Mucosa of descending colon (tissue), 3 donors: ENCODE measurements at places on chromosomes 16 and 17. TPM values are rescaled to one million over a fixed set of nuclear protein-coding genes. Genes with fewer than 3 reads are reported as not detected.

DNA sequence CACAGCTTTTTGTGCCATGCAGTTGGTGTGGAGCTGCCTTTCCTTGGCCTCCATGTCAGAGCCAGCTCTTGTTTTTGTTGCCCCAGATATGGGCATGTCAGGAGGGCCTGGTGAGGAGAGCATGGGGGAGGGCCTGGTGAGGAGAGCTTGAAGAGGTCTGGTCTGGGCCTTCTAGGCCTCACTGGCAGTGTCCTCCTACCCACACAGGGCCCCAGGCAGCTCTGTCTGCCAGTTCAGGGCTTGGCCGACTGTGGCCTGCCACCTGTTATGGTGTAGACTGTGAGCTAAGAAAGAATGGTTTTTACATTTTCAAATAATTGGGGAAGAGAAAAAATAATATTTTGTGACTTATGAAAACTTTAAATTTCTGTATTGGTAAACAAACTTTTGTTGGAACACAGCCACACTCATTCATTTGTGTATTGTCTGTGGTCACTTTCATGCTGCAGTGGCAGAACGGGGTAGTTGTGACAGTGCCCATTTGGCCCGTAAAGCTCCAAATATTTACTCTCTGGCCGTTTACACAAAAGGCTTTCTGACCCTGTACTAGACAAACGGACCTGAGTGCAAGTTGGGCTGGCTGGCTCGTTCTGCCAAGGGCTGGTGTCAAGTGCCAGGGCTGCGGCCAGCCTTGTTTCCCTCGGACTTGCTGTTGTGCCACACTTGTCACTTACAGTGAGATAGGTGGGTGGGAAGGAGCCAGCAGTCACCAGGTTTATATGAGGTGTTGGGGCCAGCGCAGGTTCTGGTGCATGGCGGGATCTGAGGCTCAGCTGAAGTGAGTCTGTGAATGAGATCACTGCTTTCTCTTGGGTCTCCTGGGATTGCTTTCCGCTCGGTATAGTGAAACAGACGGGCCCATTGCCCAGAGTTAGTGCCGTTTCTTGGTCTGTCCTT, 18.2 kb downstream of the PGS1 start:
- DNase-seq, result no peak

DNA sequence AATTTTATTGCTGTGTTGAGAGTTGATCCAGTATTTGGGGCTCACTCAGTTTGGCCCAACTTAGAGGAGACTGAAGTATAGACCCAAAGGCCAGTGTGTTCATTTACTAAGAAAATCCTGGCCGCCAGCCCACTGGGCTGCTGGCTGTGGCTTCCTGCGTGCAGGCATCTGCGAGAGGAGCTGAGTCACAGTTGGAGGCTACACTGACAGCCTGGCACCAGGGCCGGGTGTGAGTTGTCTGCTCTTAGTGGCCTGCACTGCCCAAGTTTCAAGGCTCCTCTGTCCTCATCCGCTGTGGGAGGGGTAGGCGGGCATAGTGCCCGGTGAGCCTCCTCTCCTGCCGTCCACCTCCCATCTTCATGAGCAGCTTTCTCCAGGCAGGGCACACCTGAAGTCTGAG, 54.2 kb downstream of the PLD6 start:
- peak; percentile 79 for DNase-seq

GRCh38 chr16:54282202-54282927, 4.2 kb downstream of the IRX3 start:
- peak; percentile 54 for DNase-seq

DNA sequence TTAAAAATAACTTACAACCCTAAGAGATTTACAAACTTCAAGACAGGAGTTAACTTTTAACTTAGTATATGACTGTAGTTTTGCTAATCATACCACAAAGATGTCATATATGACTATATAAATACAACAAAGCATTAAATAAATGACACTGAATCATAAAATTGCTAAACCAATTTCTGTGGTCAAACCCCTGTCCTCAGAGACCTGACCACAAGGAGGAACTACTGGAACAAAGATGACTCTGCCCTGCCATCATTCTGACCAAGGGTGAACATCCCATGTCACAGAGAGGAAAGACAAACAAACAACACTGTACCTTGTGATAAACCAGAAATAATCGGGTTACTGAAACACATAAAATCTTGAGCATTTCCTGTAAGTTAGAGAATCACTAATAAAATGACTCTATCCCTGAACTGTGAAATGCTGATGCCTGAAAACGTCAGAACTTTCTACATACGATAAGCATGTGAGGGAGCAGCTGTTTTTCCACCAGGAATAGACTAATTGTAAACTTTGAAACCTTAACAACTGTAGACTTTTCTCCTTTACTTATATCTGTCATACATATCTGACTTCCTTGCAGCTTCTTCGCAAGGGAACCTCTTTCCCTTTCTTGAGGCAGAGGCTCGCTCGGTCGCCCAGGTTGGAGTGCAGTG, 47.9 kb downstream of the WDR59 start:
- no peak for DNase-seq

GRCh38 chr16:88770461-88771293, 14.3 kb downstream of the PIEZO1 start:
- DNase-seq, result peak; percentile 79

GRCh38 chr17:81414756-81415516, 19.7 kb downstream of the BAHCC1 start:
- no peak for DNase-seq

- DNase-seq, result no peak
These were observed 17.1 kb downstream of the MRTFB start for GRCh38 chr16:14088155-14088753.

GRCh38 chr17:17509601-17510425, 13.6 kb upstream of the RASD1 start:
- DNase-seq, result peak; percentile 8

GRCh38 chr16:68436581-68436980, 11.7 kb downstream of the SMPD3 start:
- DNase-seq, result no peak

- DNase-seq, result no peak
These were observed 24.9 kb downstream of the ACSF3 start for GRCh38 chr16:89118361-89119165.

- DNase-seq, result no peak
These were observed 188.0 kb upstream of the TNRC6C start for GRCh38 chr17:77770331-77771105.

DNA sequence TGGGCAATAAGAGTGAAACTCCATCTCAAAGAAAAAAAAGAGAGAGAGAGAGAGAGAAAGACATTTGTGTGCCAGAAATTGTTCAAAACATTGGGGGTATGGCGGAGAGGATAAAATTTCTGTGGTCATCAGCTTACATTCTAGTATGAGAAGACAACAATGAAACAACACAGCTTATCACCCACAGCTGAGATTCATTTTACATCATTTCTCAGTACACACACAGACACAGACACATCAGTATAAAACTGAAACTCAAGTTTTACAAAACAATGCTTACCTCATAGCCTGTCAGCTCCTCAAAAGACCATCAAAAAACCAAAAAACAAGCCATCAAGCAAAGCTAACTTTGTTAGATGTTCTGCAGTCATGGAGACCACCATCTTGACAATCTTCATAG, 31.4 kb upstream of the CNEP1R1 start:
- DNase-seq, result no peak

- DNase-seq, result no peak
These were observed 17.5 kb downstream of the HDAC5 start for GRCh38 chr17:44105941-44106340.

DNA sequence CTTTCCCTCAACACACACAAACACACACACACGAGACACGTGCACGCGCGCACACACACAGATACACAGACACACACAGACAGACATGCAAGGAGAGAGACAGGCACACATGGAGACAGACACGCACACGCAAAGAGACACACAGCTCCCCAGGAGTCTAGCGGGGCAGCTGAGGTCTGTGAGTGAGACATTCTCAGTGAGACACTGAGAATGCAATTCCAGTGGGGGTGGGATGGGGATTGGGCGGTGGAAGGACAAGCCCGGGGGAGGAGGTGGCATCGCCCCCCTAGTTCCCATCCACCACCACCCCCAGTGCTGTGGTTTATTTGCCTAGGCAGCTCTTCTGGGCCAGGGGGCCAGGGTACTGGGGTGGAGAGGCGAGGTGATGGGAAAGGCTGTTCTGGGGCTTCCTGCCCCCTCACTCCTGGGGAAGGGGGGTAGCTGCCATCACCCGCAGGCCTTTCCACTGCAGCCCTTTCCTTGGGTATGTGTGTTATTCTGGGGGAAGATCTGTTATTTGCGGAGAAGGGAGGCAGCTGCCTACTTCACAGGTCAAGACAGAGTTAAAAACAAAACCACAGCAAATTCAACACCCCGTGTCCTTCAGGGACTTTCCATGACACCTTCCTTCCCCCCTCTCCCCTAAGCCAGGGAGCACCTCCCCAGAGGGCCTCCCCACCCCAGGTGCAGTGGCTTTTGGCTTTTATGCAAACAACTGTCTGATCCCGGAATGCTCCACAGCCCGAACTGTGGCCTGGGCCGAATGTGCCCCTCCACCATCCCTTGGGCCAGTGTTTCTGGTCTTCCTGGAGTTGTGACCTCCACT, 18.0 kb downstream of the GRB7 start:
- DNase-seq, result no peak

- DNase-seq, result no peak
These were observed 20.2 kb downstream of the CEP112 start for GRCh38 chr17:66171692-66172091.

GRCh38 chr16:65739518-65739917, 617.7 kb upstream of the CDH11 start:
- DNase-seq, result no peak

GRCh38 chr17:75571197-75571884, 16.3 kb upstream of the MYO15B start:
- no peak for DNase-seq

DNA sequence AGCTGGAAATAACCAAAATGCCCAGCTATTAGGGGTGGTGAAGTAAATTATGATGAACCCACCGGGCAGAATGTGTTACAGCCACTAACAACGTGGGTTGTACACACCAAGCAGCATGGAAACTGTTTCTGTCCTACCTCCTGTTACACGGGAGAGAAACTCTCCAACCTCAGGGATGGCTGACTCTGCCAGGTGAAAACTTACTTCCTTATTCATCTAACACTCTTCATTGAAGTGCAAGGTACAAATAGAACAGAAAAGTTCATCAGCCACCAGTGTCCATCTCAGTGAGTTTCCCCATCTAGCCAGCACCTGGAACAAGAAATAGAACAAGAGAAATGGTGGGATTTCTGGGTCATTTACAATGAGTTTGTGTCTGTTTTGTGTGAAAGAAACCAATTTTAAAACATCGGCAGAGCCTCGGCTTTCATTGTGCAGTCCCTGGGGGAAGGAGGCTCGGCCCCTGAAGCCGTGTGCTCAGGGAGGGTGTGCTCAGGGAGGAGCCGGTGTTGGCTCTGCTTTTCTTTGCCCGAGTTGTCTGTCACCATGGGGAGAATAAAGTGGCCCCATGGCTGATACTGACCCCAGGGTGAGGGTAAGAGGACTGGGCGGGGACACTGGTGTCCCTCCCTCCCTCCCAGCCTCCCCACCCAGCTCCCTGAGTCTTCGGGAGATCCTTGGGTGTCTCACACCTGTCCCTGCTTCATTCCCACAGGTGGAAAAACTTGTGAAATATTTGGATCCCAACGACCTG, 39.8 kb downstream of the RAB11FIP4 start:
- no peak for DNase-seq

DNA sequence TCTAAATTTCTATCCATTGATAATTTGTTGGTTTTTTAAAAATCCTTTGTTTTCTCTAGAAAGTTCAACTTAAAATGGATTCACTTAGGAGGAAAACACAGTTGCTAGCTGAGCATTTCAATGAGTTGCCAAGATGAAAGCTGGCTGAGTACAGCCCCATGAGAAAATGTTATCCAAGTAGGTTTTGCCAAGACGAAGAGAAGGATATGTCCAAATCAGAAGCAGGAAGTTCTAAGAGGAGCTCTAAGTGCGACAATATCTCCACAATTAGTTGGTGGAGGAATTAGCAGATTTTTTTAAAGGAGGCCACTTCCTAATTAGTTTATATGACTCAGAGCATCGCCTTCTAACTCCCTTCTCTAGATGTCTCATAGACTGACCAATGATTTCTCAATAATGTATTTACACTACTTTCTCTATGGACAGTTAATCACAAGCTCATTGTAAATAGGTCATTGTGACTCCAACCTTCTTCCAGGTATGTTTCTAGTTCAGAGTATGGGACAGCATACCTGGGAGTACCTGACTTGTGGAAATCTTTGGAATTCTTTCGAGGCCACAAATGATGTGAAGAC, 873.3 kb upstream of the SOX9 start:
- no peak for DNase-seq

DNA sequence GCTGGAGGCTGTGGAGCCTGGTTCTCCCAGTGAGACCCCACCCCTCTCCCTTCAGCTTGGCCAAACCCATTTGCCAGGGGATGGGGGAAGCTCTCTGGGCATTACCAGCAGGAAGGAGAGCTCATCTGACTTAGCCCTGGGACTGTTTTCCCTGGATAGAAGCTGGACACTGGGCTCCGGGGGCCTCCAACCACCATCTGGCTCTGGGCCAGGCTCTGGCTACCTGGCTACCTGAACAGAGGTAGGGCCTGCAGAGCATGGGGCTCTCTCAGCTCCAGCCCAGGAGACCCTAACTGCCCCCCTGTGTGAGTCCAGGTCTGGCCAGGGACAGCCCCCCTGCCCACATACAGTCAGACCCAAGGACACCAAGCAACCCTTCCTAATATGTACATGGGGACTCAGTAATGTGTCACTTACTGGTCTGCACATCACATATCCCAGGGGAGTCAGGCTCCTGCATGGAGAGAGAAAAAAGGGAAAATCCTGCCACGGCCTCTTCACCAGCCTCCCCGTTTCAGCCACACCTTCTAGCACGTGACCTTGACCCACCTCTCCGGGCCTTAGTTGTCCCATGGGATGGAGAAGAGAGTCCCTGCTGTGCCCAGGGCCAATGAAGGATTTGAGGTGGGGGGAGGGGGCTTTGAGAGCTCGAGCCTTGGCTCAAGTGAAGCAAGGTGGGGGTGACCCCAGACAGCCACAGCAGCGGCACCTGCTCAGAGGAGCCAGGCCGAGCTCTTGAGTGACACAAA, 13.8 kb downstream of the CNGB1 start:
- DNase-seq, result no peak

DNAH3 gene
- total RNA-seq, result 2.2 TPM

BRICD5 gene
- total RNA-seq, result 12.1 TPM

CDH11 gene
- 12.6 TPM for total RNA-seq

DRC7 gene
- total RNA-seq, result not detected

OSGIN1 gene
- 12.2 TPM for total RNA-seq

DECR2 gene
- total RNA-seq, result 64.3 TPM

ADAD2 gene
- 0.14 TPM for total RNA-seq

NTN1 gene
- total RNA-seq, result 4.0 TPM

UTS2R gene
- total RNA-seq, result not detected

SSTR5 gene
- not detected for total RNA-seq

RNU2-1 gene
- 3,750 TPM for total RNA-seq

PRSS8 gene
- total RNA-seq, result 163 TPM

SHCBP1 gene
- total RNA-seq, result 7.7 TPM
